ENCODE measurements at places on chromosomes 6 and 20.

GRCh38 chr6:8539453-8539852 lies 104.1 kb upstream of the SLC35B3 start:
- no peak for DNase-seq

DNA sequence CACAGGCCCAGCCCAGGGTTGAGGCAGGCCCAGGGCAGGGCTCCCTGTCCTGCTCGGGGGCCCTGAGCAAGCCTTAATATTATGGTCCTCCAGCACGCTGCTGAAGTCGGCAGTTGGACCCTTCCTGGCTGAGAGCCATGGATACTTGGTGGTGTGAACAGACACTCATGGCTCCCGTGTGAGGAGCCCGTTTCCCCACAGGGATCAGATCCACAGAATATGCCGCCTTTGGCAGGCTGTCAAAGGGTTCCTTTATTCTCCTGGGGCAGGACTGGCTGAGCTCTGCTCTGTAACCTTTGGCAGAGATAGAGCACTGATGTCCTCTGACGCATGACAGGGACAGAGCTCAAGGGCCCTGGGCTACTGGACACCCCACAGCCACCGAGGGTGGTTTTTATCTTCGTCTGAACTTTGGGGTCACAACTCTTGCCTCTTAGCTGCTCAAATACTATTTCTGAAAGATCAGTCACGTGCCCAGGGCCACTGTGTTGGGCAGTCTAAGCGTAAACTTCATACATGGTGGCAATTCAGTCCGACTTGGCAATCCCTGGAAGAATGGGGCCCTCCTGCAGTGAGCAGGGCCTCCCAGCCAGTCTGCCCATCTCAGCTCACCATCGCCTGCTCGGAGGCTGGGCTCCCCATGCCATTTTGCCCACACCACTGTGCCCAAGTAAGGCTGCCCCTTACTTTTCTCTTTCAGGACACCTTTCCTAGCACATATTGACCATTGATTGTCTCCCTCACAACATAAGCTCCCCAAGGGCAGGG lies 49.1 kb downstream of the TTI1 start:
- no peak for DNase-seq

GRCh38 chr6:36827261-36828079 lies 11.8 kb downstream of the CPNE5 start:
- DNase-seq: no peak

DNA sequence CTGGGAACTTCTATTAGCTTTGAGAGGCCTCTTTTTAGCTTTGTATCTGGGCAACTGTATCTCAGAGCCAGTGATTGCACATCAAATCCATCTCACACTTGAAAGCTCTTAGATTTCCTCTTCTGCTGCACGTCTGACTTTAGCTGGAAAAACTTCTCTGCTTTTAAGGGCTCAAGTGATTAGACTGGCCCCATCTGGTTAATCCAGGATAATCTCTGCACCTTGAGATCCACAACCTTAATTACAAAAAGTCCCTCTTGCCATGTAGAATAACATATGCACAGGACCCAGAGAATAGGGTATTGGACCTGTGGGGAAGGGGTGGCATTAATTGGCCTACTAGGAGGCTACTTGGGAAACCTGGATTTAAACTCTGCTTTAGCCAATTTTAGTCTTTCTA lies 24.2 kb downstream of the KLHL31 start:
- no peak for DNase-seq

GRCh38 chr6:143629104-143630080 lies 48.4 kb upstream of the PHACTR2 start:
- DNase-seq: no peak

DNA sequence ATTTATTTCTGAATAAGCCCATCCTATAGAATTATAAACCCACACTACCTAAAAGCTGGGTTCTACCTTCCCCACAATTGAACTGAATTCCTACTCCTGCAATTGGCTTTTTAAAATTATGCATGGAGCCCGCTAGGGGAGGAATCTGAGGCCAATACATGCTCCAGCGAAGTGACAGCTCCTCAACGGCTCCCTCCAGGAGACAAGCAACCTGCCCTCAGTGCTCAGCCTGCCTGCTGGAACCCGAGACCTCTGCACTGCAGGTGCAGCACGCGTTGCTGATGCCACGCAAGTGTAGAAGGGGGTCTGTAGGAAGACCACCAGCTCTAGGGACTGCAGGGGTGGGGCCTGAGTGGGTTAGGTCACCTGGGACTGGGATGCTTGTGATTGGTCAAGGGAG lies 170.2 kb upstream of the CDYL start:
- DNase-seq: no peak

- no peak for DNase-seq
These were observed 88.2 kb downstream of the FOXF2 start for GRCh38 chr6:1477432-1478090.

- DNase-seq: no peak
These were observed 99.0 kb downstream of the CAP2 start for GRCh38 chr6:17492350-17492749.
